ENCODE measurements at places on chromosomes 6 and 20.

GRCh38 chr6:110266996-110267395 is 86.8 kb downstream of the CDC40 start:
- DNase-seq: no peak

GRCh38 chr6:104728448-104728847 is 131.3 kb downstream of the HACE1 start:
- no peak for DNase-seq

- no peak for DNase-seq
Measured at GRCh38 chr6:118895261-118895560, 1.3 kb downstream of the ASF1A start.

- DNase-seq: no peak
Measured at GRCh38 chr20:18255526-18255925, 32.8 kb upstream of the ZNF133 start.

DNA sequence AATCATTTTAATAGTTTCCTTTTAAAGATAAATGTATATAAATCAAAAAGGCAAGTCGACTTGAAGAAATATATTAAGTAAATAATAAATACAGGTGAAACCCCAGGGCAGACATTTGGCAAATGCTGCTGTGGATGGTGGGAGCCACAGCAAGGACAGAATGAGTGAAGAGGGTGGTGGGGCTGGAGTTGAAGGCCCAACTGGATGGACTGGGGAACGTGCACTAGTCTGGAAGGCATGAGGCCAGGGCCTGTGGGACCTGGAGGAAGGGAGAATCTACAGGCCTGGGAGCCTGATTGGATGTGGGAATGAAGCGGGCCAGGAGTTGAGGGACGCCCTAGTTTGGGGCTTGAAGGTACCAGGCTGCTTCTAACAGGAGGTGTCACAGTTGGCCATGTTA is 30.6 kb upstream of the BLCAP start:
- no peak for DNase-seq
